ENCODE measurements at places on chromosomes 7 and 10.
A peak's percentile ranks its signal among the peaks of the same experiment; 100 is the strongest.

DNA sequence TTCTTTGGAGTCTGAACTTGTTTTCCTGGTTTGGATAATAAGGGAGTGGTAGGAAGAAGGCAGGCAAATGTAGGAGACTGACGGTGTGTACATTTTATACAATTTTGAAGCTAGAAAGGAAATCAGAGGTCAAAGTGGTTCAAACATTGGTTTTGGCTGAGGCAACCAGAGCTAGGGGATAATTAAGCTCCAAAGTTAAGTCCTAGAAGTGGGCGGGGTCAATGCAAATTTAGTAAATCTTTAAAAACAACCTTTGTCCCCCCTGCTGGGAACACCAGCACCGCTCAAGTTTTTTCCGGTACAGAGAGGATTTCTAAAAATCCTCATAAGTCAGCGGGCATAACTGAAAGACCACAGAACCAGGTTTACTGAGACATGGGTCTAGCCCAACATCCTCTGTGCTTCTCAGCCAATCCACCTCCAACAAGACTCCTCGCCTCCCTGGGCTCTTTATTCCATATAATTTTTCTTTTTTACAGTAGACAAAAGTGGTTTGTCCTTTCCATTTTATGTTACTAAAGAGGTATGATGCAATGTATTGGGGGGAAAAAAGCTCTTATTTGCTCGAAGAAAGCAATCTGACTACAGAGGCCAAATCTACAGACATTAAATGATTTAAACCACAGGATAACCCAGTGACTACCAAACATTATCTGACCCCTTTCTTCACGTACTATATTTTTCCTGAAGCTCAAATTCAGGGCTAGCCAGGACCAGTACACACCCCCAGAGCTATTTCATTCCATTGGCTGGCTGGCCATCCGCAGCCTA lies 1.6 kb downstream of the GLUD1 start:
- DNase-seq: no peak

- no peak for DNase-seq
Observed at GRCh38 chr7:41033500-41033899, 669.4 kb downstream of the INHBA start.

- peak; percentile 98 for DNase-seq
Observed at GRCh38 chr10:102641880-102642735, 2.2 kb upstream of the TRIM8 start.

- no peak for DNase-seq
Observed at GRCh38 chr10:25506821-25507335, 332.1 kb downstream of the GPR158 start.

DNA sequence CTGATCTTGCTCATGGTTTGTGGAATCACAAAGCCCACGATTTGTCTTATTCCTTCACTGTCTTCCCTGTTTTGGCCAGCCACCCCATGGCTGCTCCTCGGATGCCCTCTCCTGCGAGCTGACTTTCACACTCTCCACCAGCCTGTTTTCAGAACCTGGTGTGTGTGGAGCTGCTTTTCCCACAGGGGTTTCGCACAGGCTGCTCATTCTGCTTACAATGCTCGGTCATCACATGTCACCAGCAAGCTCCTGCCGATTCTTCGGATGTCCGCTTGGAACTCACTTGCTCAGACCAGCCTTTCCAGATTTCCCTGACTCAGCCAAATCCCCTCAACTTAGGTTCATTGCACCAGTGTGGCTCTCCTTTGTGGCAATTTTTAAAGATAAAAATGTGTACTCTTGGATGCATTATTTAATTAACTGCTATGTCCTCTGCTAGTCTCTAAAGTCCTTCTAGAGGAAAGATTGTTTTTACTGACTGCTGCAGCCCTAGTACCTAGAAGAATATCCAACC lies 1018.6 kb upstream of the LRRTM3 start:
- no peak for DNase-seq

DNA sequence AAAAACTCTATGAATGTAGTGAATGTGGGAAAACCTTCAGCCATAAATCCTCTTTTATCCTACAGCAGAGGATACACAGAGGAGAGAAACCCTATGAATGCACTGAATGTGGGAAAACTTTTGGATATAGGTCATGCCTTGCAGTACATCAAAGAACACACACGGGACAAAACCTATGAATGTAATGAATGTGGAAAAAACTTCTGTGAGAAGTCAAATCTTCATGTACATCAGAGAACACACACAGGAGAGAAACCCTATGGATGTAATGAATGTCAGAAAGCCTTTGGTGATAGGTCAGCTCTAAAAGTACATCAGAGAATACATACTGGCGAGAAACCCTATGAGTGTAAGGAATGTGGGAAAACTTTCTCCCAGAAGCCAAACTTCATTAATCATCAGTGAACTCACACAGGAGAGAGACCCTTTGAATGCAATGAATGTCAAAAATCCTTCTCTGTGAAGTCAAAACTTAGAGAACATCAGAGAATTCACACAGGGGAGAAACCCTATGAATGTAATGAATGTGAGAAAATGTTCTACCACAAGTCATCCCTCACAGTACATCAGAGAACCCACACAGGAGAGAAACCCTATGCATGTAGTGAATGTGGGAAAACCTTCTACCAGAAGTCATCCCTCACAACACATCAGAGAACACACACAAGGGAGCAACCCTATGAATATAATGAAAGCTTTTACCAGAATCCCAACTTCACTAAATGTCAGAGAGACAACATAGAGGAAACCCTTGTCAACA lies 45.6 kb downstream of the ZNF487 start:
- no peak for DNase-seq

DNA sequence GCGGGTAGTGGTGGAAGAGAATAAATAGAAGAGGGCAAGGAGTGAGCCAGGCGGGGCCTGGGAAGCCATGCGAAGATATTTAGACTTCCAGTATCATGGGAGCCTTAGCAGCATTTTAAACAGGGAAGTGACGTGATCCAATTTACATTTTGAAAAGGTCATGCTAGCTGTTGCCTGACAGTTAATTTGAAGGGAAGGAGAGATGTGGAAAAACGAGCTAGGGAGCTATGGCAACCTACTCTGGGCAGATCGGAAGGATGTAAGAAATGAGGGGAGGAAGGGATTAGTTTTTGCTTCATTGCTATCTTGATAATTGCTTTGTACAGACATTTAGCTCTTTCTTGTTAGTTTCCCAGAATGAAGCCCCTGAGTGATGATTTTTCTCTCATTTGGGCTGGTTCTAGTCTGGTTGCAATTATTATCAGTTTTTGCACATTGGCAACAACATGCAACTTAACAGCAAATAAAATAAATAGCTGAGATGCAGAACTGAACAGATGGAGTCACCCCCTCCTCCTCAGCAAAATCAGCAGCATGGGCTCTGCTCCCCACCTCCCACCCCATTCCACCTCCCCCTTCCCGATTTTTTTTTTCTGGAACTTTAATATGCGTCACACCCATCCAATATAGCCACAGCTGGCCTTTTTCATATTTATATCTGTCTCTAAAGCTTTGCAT lies 13.0 kb upstream of the CALU start:
- DNase-seq: no peak

GRCh38 chr10:77586719-77587415 lies 50.7 kb downstream of the KCNMA1 start:
- no peak for DNase-seq

- DNase-seq: no peak
Observed at GRCh38 chr10:114874827-114875411, 53.3 kb downstream of the FHIP2A start.

DNA sequence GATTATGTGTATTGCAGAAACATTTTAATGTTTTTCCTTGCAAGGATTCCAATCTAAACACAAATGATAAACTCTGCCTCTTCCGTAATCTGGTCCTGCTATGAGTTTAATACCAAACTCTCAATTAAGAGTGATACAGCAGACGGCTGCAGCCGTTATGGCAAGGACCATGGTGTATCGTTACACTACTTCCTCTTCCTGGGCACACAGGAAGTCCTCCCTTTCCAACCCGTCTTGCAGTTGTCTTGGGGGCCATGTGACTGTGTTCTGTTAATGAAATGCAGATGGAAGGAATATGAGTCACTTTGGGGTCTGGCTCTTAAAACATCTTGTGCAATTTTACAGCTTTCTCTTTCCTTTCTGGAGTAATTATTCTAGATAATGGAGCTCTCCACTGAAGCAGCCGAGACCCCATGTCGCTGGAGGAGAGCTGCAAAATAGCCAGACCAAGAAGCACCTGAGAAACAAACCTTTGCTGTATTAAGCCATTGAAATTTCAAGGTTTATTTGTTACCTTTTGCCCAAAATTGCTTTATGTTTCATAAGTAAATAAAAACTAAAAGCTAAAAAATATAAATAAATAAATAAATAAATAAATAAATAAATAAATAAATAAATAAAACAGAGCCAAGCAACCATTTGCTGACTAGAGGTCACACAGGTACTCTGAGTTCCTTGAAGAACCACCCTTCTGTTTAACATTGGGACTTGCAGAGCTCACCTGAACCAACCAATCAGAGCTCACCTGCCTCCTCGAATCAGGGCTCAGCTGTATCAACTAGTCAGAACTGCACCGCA lies 74.7 kb downstream of the FRMPD2 start:
- DNase-seq: no peak

- no peak for DNase-seq
Observed at GRCh38 chr10:88088441-88089340, 225.3 kb downstream of the PTEN start.

GRCh38 chr10:24643679-24644209 lies 79.9 kb downstream of the ARHGAP21 start:
- DNase-seq: no peak

DNA sequence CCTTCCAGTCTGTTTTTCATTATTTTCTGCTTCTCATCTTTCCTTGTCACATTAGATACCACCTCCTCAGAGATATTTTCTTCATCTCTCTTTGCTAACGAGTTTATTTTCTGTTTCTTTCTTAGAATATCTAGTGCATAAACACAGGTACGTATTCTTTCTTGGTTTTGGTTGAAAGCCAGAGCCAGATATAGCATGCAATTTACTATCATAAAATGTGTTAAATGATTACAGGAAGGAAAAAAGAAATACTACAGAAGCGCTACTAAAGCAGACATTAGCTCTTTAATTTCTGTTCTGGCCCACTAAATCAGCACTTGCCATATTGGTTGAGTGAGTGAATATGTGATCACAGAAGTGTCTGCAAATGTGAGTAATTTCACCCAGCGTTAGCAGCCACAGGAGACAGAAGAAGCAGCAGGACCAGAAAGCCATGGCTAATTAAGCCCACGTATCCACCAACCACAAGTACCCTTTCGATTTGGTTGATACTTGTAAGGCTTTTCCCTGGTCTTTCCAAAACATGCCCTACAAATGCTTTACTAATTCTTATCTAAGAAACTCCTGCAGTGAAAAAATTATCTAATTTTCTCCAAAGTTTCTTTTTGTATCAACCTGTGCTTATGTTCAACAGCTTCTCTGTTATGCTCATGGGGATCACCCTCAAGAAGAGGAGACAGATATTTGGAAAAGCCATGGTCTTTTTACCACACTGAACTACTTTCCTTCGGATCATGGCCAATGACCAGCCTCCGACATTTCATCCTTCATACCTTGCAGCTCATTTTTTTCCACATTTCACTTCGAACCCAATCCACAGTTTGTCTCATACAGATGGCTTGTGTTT lies 23.1 kb upstream of the MACC1 start:
- DNase-seq: no peak

GRCh38 chr10:103054621-103055020 lies 136.5 kb downstream of the CNNM2 start:
- no peak for DNase-seq

GRCh38 chr10:91271886-91272285 lies 51.4 kb downstream of the PCGF5 start:
- DNase-seq: no peak

- DNase-seq: no peak
Observed at GRCh38 chr7:91692800-91693199, 187.7 kb downstream of the MTERF1 start.

DNA sequence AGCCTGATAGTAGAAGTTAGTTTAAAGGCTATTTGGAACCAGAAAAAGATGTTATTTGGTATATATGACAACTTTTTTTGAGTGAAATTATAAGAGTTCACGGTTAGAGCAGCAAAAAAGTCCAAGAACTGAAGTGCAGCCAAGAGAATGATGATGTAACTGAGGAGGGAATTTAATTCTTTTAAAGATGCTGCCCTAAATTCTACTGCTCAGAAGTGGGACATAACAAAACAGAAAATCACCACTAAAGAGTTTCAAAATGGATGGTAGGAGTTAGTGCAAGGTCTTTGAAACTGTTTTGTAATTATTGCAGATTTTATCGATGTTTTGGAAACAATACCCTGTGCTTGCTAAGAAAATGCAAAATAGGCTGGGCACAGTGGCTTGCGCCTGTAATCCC lies 6.5 kb downstream of the SAMD8 start:
- DNase-seq: no peak

DNA sequence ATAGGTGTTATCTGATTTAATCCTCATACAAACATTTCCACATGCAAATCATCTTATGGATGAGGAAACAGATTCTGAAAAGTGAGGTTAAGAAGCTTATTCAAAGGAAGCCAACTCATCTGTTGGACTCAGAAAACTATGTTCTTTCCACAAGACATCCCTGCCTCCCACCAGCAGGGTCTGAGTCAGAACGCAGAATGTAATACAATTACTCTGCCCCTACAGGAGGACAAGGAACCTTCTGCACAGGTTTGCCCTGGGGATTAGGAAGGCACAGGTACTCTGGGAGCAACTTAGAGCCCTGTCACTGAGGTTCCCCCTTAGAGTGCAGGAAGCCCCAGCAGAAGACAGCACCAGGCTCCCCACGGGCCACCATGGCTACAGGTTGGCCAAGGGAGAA lies 255.7 kb downstream of the TNS3 start:
- no peak for DNase-seq

- no peak for DNase-seq
Observed at GRCh38 chr7:65846008-65846570, 26.8 kb upstream of the VKORC1L1 start.

DNA sequence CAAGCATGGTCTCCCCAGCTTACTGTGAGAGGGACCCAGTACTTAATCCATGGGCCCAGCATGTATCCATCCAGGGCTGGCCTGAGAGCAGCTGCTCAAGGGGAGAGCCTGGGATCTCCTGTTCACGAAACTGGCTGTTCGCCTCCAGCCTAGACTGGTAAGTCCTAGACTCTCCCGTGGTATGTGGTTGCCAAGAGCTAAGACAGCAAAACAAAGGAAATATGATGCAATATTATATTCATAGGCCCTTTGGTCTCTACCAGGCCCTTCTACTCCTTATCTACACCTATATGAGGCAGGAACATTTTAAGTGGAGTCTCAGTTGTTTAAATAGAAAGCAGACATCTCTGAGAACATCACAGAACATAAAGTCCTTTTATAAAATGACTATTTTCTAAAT lies 28.9 kb upstream of the STK17A start:
- DNase-seq: no peak
